Cardiac septum (tissue), 1 donor: ENCODE measurements at places on chromosomes 1 and 21. TPM values are rescaled to one million over a fixed set of nuclear protein-coding genes. Genes with fewer than 3 reads are reported as not detected.

DNA sequence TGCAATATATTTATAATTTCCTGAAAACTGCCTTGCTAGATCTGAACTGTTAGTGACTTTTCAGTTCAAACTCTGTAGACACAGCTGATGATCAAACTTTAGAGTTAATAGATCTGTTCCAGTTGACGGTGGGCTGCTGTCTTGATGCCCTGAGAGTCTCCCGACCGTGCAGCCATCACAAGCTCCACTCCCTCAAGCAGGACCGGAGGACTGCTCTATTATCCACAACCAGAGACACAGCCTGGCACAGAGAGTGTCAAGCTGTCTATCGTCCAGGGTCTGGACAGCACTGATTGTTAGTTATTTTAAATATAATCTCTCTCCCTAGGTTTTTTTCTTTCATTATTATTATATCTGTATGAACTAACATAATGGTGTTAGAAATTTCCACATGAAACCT lies 8.0 kb downstream of the CHODL start:
- no peak for DNase-seq

GRCh38 chr1:78622548-78622947 lies 2.3 kb downstream of the IFI44L start:
- no peak for DNase-seq

DNA sequence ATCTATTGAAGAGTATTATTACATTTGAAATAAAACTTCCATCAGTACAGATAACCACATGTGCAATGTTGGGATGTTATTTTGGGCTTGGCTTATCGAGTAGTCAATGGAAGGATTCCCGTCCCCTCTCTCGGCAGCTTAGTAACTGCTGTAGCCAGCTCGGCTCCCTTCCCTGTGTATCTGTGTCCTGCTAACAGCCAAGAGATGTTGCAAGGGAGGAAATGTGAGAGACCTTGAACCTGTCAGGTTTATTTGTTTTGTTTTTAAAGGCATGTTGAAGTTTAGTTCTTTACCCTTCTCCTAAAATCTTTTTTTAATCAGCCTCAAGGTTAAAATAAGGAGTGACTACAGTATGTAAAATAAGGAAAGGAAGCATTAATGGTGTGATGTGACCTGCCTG lies 13.6 kb upstream of the TARS2 start:
- no peak for DNase-seq

DNA sequence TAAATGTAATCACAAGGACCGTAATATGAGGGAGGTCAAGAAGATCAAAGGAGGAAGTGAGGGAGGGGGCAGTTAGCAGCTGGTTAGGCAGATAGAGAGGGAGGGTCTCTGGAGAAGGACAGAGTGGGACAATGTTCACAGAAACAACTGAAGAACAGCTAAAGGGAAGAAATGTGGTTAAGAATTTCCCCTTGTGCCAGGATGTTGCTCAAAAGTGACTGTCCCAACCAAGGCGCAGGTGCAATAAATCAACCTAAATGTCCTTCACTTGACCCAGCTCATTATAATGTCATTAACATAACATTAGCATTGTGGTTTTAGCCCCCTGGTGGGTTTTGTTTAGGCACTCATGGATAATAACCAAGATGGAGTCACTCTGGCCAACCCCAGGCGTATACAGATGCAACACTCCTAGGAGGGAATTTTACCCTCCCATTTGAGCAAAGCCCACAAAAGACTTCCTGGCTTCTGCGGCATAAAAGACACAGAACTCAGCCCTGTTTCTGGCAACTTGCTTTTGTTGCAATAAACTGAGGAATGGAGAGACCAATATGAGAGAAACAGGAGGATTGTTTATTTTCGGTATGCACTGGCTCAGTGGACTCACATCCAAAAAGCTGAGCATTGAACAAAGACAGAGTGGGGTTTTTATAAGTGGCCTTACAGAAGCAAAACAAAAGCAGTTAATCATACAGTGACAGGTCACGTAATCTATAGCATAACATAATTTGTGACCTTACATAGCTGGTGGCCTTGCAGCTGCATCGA lies 7.3 kb upstream of the CA6 start:
- DNase-seq, result no peak

GRCh38 chr1:1360506-1361169 lies 2.3 kb upstream of the MXRA8 start:
- DNase-seq, result peak; percentile 82

- DNase-seq, result no peak
Observed at GRCh38 chr1:232471250-232471649, 158.7 kb downstream of the SIPA1L2 start.

- DNase-seq, result peak; percentile 90
Observed at GRCh38 chr1:234980645-234981396, 147.8 kb downstream of the TOMM20 start.

Gene RAP1GAP
- 2.7 TPM for total RNA-seq

Gene MANEAL
- total RNA-seq, result 2.1 TPM
